Liver (tissue), 10 donors: ENCODE measurements at places on chromosomes 13 and 19. TPM values are rescaled to one million over a fixed set of nuclear protein-coding genes. Genes with fewer than 3 reads are reported as not detected.

- no peak for DNase-seq
Observed at GRCh38 chr19:40831502-40832430, 18.5 kb downstream of the CYP2A6 start.

- no peak for DNase-seq
Observed at GRCh38 chr19:16836115-16837034, 7.2 kb downstream of the SIN3B start.

DNA sequence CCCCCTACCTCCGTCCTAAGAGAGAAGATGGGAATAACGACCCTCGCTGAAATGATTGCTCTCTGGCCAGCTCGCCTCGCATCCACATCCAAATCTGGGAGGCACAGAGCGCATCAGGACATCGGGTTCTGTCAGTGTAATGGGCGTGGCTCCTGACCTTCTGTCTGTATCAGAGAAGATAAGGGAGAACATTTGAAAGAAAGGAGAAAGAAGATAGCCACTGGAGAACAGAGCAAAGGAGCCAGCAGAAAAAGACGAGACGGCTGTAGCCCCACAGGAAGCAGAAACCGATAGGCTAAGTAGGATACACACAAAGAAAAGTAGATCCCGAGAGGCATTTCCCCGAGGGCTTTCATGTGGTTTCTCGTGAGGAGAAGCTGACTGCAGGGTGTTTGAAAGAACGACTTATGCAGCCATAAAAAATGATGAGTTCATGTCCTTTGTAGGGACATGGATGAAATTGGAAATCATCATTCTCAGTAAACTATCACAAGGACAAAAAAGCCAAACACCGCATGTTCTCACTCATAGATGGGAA is 14.0 kb upstream of the GJB2 start:
- DNase-seq, result no peak

DNA sequence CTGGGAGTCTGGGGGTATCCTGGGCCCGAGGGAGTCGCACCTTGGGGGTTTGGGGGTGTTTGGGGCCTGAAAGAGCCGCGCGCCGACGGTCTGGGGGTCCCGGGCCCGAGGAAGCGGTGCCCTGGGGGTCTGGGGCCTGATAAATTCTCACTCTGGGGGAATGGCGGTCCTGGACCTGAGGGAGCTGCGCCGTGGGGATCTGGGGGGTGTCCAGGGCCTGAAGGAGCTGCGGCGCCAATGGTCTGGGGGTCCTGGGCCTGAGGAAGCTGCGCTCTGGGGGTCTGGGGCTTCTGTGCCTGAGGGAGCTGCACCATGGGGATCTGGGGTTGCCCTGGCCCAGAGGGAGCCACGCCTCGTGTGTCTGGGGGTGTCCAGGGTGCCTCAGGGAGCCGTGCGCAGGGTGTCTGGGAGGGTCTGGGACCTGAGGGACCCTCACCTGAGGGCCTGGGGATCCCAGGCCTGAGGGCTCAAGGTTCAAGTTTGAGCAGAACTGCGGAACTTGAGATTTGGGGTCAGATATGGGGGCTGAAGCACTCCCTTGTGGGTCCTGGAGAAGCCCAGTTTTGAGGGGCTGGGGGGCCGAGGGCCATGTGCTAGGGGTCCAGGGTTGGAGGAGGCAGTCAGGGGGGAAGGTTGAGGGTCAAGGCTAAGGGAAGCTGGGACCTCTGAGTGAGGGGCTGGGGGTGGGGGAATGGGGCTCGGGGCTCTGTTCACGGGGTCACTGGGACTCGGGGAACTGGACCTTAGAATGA is 1.1 kb downstream of the HDGFL2 start:
- DNase-seq, result no peak

DNA sequence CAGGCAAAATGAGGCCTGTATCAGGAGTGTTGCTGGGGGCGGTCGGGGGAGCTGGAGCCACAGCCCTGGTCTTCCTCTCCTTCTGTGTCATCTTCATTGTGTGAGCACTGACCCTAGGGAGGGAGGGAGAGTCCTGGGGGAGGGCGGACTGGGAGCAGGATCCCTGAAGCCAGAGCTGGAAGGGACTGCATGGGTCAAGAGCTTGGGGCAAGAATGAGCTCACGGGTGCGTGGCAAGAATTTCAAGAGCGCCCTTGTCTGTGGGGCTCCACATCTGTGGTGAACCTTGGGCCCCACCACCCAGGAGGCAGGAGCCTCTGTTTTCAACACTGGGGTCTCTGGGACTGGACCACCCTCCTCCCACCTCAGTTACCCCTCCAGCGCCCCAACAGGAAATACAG is 4.7 kb downstream of the SIGLEC7 start:
- no peak for DNase-seq

DNA sequence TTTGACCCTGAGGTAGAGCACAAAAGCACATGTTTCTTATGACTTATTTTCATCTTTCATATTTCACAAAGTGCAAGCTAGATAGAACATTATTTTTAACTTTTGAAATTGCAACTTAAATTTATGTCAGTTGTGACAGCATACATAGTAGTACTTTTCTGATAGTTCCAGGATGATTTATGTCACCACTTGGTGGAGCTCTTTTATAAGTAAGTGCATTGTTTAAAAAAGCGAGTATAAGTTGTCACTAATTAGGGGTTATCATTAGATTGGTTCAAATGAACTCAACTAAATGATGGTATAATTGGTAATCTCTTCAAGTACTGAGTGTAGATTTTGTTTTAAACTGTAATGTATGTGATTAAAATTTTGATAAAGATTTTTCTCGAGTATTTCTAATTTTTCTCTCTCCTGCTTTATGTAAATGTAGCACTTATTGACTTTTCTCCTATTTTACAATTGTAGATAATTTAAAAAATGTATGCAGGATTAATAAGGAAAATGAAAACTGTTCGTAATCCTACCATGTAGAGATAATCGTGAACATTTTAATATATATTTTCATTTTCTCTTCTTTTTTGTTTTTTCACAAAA is 31.1 kb downstream of the RB1 start:
- no peak for DNase-seq

- DNase-seq, result no peak
Observed at GRCh38 chr13:43353631-43354030, 330.2 kb downstream of the DNAJC15 start.

DNA sequence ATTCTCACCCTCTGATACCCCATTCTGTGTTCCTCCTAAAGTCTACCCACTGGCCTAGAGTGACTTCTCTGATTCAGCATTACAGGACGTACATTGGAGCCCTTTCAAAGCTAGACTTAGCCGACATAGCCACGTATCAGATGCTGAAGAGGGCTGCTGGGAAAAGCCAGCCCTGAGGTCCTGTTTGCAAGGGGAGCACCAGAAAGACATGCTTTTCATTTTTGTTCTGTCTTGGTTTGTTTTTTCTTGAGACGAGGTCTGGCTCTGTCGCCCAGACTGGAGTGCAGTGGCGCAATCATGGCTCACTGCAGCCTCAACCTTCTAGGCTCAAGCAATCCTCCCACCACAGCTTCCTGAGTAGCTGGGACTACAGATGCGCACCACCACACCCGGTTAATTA is 6.3 kb upstream of the ZSWIM4 start:
- no peak for DNase-seq

ENOX1 gene
- total RNA-seq, result 0.33 TPM

TMEM205 gene
- total RNA-seq, result 110 TPM

PSG5 gene
- not detected for total RNA-seq
